ENCODE measurements at places on chromosomes 2 and 18.

GRCh38 chr2:145757503-145758246 is 1237.8 kb upstream of the ZEB2 start:
- no peak for DNase-seq

DNA sequence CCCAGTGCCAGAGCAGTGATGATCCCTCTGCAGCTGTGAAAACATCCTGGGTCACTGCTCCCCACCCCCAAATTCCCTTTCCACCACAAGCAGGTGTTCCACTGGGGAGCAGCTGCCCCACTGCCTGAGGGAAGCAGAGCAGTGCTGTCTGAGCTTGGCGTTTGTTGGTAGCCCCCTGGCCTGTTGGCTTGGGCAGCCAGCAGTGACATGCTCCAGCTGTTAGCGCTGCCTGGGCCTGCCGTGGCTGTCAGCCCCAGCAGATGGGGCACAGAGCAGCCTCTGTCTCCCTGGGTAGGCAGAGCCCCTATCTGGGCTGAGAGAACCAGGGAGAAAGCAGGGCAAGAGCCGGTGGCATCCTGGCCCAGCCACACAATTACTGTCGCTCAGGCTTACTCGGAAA is 247.7 kb downstream of the GLI2 start:
- DNase-seq: no peak

- no peak for DNase-seq
Observed at GRCh38 chr2:113337809-113338208, 59.1 kb upstream of the PAX8 start.

- no peak for DNase-seq
Observed at GRCh38 chr2:202944408-202944807, 32.3 kb downstream of the CARF start.

GRCh38 chr2:168136392-168136977 is 110.9 kb downstream of the STK39 start:
- DNase-seq: no peak

GRCh38 chr18:20996418-20996817 is 115.2 kb downstream of the ROCK1 start:
- DNase-seq: no peak

GRCh38 chr18:2173486-2173885 is 397.8 kb downstream of the METTL4 start:
- DNase-seq: no peak

GRCh38 chr2:96541398-96542152 is 5.0 kb downstream of the ARID5A start:
- DNase-seq: no peak

- DNase-seq: no peak
Observed at GRCh38 chr2:61460163-61460562, 10.7 kb downstream of the USP34 start.

- no peak for DNase-seq
Observed at GRCh38 chr2:149037851-149038250, 648 bp upstream of the LYPD6B start.

GRCh38 chr2:133286326-133286922 is 281.8 kb downstream of the NCKAP5 start:
- no peak for DNase-seq

- DNase-seq: no peak
Observed at GRCh38 chr2:187593697-187594096, 39.5 kb upstream of the TFPI start.

GRCh38 chr2:104430359-104430740 is 423.6 kb upstream of the POU3F3 start:
- DNase-seq: no peak

DNA sequence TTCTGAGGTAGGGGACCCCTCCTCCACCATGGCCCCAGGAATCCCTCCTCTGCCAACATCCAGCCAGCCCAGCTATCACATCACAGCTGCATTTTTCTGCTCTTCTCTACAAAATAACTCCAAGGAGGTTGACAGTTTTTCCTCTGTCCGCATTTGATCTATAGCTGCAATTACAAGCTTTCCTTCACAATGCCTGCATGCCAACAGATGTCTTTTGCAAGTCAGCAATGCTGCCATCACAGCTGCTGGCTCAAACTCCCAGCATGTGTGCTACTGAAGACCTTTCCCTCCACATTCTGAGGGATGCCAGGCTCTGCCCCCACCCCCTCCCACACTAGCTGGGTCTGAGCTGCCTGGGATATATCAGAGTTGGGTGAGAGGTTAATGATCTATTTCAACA is 51.7 kb downstream of the MCFD2 start:
- no peak for DNase-seq

DNA sequence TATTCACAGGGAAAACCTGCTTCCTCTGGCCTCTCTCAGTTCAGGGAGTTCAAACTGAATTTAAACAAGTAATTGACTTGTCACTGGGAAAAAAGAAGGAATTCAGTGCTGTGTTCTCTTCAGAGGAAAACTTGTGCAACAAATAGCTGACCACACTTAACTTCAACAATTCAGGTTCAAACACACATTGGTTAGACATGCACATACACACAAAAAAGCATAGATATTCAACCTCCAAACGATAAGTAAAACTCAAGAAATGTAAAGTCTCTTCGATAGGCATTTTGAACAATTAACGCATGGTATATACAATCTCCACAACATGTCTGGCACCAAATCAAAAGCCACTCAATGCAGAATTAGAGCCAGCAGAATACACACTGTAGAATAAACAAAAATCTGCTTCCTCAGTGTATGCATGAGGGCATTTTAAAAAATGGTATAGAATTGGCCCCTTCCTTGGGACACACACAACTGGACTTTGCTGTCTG is 269.0 kb downstream of the TCF4 start:
- DNase-seq: no peak
